ENCODE measurements at places on chromosomes 7 and 10.

- DNase-seq, result no peak
Measured at GRCh38 chr7:27945058-27945795, 205.3 kb downstream of the TAX1BP1 start.

DNA sequence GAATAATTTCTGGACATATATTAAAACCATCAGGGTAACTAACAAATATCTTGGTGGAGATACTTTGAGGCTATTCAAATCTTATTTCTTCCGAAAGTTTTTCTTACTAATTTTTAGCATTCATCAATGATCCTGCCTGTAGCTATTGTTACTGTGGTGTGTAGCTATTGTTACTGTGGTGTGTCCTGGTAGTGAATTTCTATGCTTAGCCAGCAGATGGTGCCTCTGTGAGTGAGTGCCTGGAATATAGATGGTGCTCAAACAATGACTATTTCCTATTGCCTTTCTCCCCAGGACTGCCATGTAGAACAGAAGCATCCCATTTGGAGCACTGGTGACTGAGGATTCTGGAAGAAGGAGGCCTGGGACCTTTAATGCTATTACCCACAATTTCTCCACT is 245.7 kb downstream of the CCSER2 start:
- DNase-seq, result no peak

DNA sequence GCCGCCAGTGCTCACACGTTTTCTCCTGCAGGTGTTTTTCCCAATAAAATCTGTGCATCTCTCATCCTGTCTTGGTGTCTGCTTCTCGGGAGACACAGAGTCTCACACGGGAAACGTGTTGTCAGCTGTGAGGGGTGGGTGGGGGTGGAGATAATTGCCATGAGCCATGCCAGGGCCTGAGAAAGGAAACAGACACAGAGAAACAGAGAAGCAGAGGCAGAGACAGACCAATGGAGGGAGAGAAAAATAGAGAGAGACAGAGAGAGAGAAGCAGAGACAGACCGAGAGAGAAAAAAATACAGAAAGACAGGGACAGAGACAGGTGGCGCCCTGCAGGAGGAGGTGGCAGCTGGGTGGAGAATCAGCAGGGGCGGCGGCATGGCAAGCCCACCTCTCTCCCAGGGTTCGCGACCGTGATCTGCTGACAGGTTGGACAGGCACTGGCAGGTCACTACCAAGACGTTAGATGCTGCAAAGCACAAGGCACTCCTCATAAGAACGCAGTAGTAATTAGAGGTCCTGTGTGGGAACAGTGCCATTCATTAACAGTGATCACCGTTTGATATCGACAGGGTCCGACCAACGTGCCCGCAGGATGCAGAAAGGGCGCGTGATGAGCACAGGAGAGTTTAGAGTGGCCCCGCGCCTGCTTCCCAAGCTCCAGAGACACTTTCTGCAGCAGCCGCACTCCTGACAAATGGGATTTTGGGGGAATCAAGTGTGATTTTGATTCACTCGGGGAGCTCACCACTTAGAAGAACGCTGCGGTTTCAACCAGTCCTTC is 70.5 kb upstream of the INSIG1 start:
- DNase-seq, result no peak

- DNase-seq, result peak; percentile 43
Measured at GRCh38 chr7:96118449-96119001, 203.4 kb downstream of the SLC25A13 start.

DNA sequence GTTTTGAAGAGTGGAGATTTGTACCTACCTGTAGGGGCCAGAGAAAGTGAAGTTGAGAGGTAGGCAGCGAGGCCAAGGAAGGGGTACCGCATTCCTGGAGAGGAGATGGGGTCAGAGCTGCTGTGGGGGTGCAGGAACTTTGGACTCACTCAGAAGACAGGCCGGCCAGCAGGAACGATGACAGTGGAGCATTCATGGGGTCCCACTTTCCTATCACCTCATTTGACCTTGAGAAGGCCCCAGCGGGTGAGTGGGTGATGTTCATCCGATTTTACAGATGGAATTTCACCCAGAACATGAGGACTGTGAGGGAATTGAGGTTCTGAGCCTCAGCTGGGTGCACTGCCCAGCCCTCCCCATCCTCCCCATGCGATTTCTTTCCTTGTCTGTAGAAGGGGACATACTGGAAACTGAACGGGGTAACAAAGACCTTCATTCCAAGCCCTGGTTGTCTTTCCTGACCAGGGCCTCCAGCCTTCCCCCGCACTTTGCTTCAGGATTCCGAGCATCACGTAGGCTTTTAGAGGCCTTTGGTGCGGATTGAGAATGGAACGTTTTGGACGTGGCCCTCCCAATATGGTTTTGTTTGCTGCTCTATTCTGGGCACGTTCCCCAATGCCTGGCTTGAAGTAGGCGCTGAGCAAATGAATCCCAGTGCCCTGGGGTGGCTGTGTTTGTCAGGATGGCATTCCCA is 87.3 kb downstream of the ADCY1 start:
- DNase-seq, result peak; percentile 5

DNA sequence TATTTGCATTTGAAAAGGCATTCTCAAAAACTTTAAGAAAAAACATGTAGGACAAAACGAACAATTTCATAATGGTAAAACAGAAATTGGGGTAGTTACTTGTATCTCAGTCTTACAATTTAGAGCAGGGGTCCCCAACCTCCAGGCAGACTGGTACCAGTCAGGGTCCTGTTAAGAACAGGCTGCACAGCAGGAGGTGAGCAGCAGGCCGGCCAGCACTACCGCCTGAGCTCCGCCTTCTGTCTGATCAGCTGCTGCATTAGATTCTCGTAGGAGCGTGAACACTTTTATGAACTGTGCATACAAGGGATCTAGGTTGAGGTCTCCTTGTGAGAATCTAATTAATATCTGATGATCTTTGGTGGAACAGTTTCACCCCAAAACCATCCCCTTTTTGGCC is 77.3 kb downstream of the SEMA3A start:
- DNase-seq, result no peak

GRCh38 chr10:111475720-111476119 is 398.9 kb downstream of the ADRA2A start:
- DNase-seq, result no peak

GRCh38 chr7:44935583-44935982 is 43.2 kb downstream of the MYO1G start:
- DNase-seq, result no peak

DNA sequence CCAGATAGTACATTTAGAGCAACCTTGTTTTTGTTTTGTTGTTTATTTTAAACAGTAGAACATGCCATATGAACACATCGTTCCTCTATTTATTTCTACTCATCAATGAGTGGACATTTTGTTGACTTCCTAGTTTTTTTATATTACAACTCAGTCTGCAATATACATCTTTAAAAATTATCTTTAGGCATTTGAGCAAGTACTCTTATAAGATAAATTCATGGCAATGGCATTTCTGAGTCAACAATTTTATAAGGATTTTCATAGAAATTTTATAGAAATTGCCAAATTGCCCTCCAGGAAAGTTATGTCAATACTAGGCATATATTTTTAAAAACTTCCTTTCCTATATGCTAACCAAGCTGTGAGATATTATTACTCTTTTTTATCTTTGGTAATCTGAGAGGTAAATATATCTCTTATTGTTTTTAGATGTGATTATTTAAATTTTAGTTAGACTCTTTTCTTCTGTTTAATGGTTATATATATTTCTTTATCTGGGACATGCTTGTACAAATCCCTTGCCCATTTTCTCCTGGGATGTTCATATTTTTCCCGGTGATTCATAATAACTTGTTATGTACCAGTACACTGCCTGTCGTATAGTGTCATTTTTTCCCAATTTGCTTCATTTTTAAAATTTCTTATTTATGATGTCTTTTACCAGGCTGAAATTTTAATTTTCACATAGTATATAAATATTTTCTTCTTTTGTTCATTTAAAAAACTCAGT is 50.5 kb downstream of the FZD1 start:
- DNase-seq, result no peak

GRCh38 chr10:121357401-121357800 is 240.8 kb downstream of the FGFR2 start:
- no peak for DNase-seq

GRCh38 chr10:33066558-33067236 is 108.7 kb upstream of the ITGB1 start:
- DNase-seq, result no peak

GRCh38 chr7:127976056-127976737 is 55.0 kb downstream of the LRRC4 start:
- peak; percentile 35 for DNase-seq

DNA sequence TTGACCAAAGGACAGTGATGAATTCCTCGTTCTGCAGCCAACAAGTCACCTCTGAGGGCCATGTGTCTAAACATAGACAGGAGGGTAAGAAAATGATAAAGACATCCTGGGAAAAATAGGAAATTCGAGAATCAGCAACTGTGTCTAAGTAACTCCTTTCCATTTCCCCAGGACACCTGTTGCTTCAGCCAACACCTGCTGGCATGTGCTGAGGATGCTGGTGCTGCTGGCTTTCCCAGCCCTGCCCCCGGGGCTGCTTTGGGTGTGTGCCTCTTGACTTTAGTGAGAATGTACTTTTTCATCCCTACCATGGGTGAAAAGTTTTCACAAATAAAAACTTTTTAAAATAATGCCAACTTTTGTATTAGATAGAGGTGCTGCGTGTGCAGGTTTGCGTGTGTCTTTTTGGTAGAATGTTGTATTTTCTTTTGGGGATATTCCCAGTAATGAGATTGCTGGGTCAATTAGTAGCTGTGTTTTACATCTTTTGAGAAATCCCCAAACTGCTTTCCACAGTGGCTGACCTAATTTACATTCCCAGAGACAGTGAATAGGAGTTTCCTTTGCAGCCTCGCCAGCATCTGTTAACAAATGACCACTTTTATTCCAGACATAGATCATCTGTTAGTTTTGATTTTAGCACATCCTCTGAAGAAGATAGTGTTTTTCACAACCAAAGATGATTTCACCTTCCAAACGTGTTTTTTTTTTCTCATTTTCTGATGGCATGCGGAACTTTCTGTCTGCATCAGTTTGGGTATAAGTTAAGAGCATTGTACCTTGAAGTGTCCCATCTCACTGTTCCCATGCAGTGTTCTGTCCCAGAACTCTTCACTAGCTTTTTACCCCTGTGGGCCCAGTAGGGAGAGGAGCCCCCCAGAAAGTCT is 104.2 kb upstream of the ACBD5 start:
- no peak for DNase-seq

DNA sequence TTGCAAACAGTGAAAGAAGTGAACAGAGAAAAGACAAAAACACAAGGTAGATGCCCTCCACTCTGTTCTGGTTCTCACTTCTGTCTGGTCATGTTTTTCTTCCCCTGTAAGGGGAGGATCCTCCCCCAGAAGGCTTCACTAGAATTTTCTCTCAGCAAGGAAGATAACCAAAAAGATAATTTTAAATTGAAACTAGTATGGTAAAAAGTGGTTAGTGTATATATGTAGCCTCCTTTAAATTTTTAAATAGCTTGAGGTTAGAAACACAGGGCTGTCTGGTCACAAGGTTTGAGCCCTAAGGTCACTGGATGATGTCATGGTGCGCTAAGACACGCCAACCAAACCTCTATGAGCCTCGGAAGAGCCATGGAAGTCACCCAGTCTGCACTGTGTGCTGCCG is 5.6 kb upstream of the PKD1L1 start:
- peak; percentile 2 for DNase-seq

DNA sequence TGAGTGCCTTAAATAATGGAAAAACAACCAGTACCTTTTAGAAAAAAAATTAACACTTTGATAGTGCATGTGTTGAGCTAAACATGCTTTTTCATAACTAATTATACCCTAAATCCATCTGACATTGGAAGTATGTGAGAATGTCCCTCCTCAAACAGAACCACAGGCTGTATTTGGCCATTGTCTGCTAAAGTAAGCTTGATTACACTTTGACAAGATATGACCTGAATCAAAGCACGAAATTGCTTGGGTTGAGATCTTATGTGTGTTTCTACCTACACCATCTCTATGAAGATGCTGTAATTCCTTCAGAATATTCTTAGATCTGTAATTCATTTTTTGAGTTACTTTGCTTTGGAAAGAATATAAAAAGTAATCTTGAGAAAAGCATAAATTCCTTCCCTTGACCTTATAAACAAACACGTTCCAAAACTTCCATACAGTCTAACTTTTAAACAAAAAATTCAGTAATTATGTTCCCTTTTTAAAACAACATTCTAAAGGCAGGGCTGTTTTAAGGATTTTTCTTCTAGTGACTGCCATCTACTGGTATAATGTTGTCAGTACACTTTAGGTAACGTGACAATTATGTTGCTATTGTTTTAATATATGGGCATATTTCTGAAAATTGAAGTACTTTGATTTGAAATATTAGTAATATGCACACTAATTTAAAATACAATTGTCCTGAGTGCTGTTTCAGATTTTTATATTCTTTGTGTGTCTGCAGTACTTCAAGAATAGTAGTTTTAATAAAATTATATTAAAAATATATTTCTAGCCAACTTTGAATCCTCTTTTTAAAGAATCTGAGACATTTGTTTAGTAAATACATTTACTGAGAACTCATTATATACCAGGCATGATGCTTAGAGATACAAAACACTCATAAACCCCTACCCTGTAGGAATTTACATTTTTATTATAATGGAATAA is 20.9 kb downstream of the CD36 start:
- DNase-seq, result no peak

DNA sequence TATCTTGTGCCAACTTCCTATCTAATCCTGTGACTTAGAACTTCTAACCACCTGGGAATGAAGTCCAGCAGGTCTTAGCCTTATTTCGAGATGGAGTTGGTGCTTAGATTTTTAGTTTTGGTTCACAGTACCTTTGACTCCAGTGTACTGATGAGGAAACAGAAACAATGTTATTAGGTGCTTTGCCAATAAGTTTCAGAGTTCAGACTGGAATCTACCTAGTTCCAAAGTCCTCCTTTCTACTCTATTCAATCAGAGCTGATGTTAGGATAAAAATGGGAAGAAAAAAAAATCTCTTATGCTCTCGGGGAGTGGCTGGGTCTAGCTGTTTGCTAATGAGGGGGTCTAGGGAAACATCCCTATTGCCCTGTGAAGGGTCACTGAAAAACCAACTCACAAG is 606.3 kb upstream of the C7orf33 start:
- DNase-seq, result no peak

DNA sequence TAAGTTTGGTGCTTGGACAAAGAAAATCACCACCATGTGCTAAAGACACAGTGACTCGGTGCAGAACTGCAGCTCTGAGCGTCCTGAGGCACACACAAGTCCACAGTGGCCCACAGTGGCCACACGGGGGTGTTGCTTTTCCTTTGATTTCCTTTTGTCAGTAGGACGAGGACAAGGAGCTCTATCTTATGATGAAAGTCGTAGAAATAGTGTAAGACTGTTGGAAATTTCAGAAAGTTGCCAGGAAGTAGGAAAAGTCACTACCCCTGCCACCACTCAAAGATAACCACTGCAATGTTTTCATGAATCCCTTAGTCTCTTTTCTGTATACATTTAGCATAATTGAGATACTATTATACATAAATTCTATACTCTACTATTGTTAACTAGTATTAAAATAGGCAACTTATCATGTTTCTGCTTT is 146.0 kb downstream of the TNS3 start:
- DNase-seq, result peak; percentile 63
